ENCODE measurements at places on chromosomes 13 and 19. TPM values are rescaled to one million over a fixed set of nuclear protein-coding genes. Genes with fewer than 3 reads are reported as not detected.

DNA sequence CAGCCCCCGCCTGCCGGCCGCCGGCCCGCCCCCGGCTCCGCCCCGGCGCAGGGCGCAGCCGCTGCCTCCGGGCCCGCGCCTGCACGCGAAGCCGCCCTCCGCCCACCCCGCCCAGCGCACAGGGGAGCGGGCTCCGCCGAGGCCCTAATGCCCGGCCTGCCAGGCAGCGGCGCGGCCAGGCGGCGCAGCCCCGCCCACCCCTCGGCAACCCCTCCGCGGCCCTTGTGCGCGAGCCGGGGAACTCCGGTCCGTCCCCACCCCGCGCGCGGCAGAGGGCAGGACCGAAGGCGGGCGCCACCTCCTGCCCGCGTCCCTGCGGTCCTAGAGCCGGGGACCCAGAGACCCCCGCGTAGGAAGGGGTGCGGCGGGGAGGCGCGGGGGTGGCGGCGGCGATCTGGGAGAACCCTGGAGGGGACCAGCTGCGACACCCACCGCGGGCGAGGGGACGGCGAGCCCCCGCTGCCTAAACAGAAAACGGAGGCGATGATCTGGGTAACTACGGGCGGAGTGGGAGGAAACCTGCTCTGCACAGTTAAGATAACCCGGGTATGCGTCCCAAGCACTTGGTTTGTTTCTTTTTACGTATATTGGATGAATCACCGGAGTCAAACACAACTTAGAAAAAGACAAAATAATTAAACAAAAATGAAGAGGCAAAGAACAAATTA is 350 bp upstream of the USP12 start:
- no peaks in the 10 kb centered on the region for H3K27me3 ChIP-seq
- H3K36me3 ChIP-seq, result no peaks in the 10 kb centered on the region
- peak; percentile 90 for DNase-seq
- H3K4me3 ChIP-seq, result peak overlapping the region; percentile 81
- H3K4me1 ChIP-seq, result peaks cover 40% of the 10 kb centered on the region
- H3K27ac ChIP-seq, result peak overlapping the region; percentile 89

S1PR5 gene
- total RNA-seq, result not detected

DNA sequence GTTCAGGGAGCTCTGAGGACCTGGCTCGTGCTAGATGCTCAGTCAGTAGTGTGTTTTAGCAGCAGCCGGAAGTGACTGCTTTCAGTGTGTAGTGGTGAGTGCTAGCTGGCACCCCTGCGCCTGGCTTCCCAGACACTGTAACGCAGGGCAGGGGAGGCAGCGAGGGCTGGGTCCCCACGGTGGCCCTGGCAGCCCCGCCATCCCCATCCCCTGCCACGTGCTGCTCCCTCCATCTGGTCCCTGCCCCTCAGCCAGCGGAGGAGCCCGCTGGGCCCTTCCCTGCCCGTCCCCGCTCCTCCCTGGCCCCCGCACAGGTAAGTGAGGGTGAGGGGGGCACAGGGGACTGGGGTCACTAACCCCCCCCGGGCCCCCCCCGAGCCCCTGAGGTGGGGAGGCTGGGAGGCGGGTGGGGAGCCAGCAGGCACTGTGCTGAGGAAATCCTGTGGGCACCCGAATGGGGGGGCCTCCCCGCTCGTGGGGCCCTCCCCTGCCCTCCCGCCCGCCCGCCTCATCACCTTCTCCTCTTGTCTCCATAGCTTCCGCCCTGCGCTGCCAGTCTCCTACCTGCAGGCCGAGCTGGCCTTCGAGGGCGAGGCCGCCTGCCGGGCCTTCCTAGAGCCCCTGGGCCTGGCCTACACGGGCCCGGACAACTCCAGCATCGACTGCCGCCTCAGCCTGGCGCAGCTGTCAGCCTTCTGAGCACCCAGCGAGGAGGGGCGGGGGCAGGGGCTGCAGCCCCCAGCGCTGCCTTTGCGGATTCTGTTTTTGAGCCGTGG is 3.2 kb downstream of the LENG9 start:
- H3K27me3 ChIP-seq, result peaks cover 3% of the 10 kb centered on the region
- H3K27ac ChIP-seq, result no peak overlapping the region
- no peak for DNase-seq
- no peak overlapping the region for H3K4me3 ChIP-seq
- peaks cover 36% of the 10 kb centered on the region for H3K36me3 ChIP-seq
- peaks cover 35% of the 10 kb centered on the region for H3K4me1 ChIP-seq

- DNase-seq, result no peak
- H3K4me3 ChIP-seq, result peak overlapping the region; percentile 96
- H3K4me1 ChIP-seq, result peaks cover 38% of the 10 kb centered on the region
Measured at GRCh38 chr19:17404015-17404414, 1.4 kb downstream of the BST2 start.

- DNase-seq, result no peak
- no peaks in the 10 kb centered on the region for H3K36me3 ChIP-seq
- H3K27ac ChIP-seq, result no peak overlapping the region
- H3K27me3 ChIP-seq, result peaks cover 13% of the 10 kb centered on the region
Measured at GRCh38 chr13:31968473-31968872, 63.1 kb upstream of the FRY start.
